ENCODE measurements at places on chromosomes 12 and 14.

- DNase-seq: no peak
Measured at GRCh38 chr14:95361373-95362137, 41.8 kb upstream of the CLMN start.

- peak; percentile 98 for DNase-seq
Measured at GRCh38 chr14:72682188-72682587, 211.7 kb downstream of the DPF3 start.

- DNase-seq: no peak
Measured at GRCh38 chr12:1840981-1841425, 20.6 kb downstream of the LRTM2 start.

GRCh38 chr14:72567226-72567625, 326.7 kb downstream of the DPF3 start:
- DNase-seq: no peak

DNA sequence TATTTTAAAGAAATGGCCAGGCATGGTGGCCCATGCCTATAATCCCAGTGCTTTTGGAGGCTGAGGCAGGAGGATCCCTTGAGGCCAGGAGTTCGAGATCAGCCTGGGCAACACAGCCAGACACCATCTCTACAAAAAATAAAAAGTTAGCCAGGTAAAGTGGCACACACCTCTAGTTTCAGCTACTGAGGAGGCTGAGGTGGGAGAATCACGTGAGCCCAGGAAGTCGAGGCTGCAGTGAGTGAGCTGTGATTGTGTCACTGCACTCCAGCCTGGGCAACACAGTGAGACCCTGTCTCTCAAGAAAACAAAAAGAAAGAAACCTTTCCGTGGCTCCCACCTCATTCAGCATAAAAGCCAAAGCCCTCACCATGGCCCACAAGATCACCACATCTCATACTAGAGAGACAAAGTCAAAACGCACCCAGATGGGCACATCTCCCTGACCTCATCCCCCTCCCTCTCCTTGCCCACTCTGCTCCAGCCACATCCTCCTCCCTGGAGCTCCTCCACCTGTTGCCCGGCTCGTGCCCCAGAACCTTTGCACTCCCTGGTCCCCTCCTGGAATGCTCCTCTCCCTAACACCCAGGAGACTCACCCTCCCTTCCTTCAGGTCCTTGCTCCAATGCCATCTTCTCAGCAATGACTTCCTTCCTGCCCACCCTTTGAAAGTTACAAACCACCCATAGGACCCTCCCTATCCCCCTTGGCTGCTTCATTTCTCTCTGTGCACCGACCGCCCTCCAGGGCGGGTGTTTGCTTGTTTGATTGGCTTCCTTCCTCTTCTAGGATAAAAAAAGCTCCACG, 4.8 kb upstream of the SCARB1 start:
- DNase-seq: no peak

GRCh38 chr12:110365489-110366320, 37.8 kb downstream of the ANAPC7 start:
- DNase-seq: no peak

DNA sequence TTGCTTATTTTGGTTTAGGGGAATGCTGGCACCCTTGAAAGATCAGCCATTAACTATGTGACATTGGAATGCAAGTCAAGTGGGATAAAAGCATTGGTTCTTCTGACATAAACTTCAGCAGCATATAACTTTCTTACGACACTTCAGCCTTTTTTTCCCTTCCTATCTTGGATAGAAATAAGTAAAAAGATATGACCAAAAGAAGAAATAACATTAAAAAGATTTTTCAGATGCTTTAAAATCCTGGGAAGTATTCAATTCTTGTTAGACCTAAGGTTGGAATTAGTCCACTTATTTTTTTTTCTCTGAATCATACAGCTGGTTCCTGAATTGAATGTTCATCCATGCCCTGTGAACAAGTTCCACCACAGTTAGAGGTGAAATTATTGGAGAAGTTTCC, 85.6 kb upstream of the TSPAN8 start:
- DNase-seq: peak; percentile 34

DNA sequence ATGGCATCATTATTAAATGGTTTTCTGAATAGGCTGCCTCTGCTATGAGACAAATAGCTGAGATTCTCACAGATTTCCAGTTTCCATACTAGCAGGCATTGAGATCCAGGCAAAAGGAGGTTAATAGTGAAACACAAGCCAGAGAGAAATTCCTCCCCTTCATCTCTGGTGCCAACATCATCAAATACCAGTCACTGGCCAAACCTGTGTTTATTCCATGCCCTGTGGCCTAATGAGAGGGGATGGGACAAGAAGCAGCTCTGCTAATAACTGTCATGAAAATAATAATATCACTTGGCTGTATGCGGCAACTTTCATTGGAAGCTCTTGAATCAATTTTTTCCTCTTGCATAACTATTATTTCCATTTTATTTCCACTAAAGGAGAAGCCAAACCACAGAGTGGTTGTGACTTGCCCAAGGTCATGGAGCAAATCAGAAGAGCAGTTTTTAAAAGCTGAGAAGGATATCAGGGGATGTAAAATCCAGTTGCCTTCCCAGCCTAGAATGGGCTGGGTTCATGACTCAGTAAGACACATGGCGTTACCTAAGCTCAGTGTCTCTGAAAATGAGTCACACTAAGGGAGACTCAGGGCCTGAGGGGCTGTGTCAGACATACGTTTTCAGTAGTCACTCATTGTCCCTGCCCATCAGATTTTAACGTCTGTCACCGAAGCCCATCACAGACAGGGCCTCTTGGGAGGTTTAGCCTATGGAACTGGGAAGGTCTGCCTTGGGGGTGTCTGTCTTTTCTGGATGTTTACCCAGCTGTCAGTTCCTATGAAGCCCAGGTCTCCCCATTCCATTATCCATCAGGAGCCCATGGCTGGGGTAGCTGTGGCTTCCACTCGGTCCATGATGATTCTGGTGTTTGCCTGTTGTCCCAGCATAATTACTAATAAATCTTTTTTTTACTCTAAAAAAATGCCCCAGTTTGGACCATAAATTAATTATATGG, 208.8 kb upstream of the EEA1 start:
- DNase-seq: peak; percentile 80

GRCh38 chr14:33493266-33493665, 457.6 kb downstream of the EGLN3 start:
- no peak for DNase-seq
